Activated CD4-positive, alpha-beta memory T cell treated with anti-CD3 and anti-CD28 coated beads, Interleukin-2, amount 10 ng/mL, durations not matched to agents 7 days and 5 days (primary cell): ENCODE measurements at places on chromosomes 2 and 18. TPM values are rescaled to one million over a fixed set of nuclear protein-coding genes. Genes with fewer than 3 reads are reported as not detected.

The TMEM131 gene
- 31.3 TPM for total RNA-seq

The DNAJC5G gene
- not detected for total RNA-seq

The MZT2B gene
- total RNA-seq: 414 TPM

The EML6 gene
- total RNA-seq: 1.8 TPM

The CNGA3 gene
- not detected for total RNA-seq

The EVX2 gene
- total RNA-seq: not detected

The KCNG2 gene
- not detected for total RNA-seq

The AOX1 gene
- total RNA-seq: 0.15 TPM

The PREPL gene
- 21.7 TPM for total RNA-seq

The UGT1A3 gene
- not detected for total RNA-seq

The MYOM1 gene
- total RNA-seq: 2.4 TPM

The TUBA3D gene
- not detected for total RNA-seq

The NRP2 gene
- total RNA-seq: 1.4 TPM

The PSD4 gene
- total RNA-seq: 272 TPM

The MIB1 gene
- total RNA-seq: 57.8 TPM

The UGP2 gene
- total RNA-seq: 180 TPM

The GALNT14 gene
- not detected for total RNA-seq

The C1GALT1C1L gene
- total RNA-seq: not detected

The INHBB gene
- total RNA-seq: not detected

The POTEJ gene
- total RNA-seq: not detected

The WDR43 gene
- 47.2 TPM for total RNA-seq

The CCDC141 gene
- total RNA-seq: 2.6 TPM

The KCNJ3 gene
- not detected for total RNA-seq

The LYG1 gene
- total RNA-seq: 1.2 TPM

The TP53I3 gene
- 2.9 TPM for total RNA-seq

The COL4A4 gene
- 0.10 TPM for total RNA-seq

The POU3F3 gene
- not detected for total RNA-seq

The DIPK1C gene
- total RNA-seq: not detected

The UXS1 gene
- total RNA-seq: 74.4 TPM

The BMP10 gene
- 0.18 TPM for total RNA-seq

The HOXD13 gene
- total RNA-seq: not detected

The HJURP gene
- total RNA-seq: 129 TPM

The ALPI gene
- not detected for total RNA-seq

The SAG gene
- total RNA-seq: 0.10 TPM

The RPE gene
- 40.8 TPM for total RNA-seq

The CNDP1 gene
- total RNA-seq: not detected

The SP9 gene
- total RNA-seq: not detected

The DES gene
- total RNA-seq: not detected

The PUS10 gene
- 7.5 TPM for total RNA-seq

The STPG4 gene
- total RNA-seq: 0.13 TPM
